ENCODE measurements at places on chromosomes 7 and 10. TPM values are rescaled to one million over a fixed set of nuclear protein-coding genes. Genes with fewer than 3 reads are reported as not detected.
A peak's percentile ranks its signal among the peaks of the same experiment; 100 is the strongest.

GRCh38 chr7:50142425-50143017, 49.5 kb upstream of the ZPBP start:
- DNase-seq: peak; percentile 45

CDNF gene
- not detected for total RNA-seq

DNA sequence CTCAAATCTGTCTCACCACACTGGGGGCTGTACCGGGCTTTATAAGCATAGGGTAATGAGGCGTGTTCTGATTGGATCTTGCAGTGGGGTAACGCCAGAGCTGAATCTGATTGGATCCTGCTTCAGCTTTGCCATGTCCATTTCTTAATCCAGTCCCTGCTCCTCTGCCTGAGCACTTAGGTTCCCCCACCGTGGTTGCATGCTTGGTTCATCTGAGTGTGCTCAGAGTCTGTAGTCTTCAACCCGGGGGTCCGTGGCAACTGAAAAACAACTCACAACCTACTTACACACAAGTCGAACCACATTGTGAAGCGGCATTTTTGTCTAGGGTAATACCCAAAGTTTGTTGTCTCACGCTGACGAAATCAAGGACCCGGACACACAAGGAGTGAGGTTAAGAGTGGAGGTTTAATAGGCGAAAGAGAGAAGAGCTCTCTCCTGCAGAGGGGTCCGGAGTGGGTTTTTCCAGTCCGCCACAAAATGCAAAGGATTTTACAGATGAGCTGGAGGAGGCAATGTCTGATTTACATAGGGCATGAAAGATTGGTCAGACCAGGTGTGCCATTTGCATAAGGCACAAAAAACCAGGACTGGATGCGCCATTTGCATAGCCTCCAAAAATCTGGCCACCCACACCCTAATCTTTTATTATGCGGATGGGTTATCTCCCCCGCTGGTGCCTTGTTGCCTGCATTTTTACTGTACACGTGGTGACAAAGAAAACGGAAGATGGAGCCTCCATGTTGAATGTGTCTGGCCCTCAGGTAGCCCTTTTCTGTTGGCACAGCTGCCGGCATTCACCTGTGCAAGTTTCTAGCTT, 641.8 kb upstream of the FOXK1 start:
- no peak for DNase-seq

AKR1C4 gene
- total RNA-seq: not detected

DNA sequence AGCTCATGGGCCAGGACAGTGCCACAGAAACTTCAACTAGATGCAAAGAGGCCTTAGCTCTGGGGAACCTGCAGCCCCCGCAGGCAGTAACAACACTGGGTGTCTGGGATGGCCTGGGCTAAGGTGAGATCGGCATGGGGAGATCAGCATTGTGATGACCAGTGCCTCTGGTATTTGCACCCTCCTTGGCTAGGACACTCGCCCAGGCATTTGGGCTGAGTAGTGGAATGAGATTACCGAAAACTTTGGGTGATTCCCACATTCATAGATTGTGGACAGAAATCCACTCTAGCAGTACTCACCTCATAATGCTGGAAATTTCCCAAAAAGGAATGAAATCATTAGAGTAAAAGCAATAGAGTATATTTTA, 70.6 kb upstream of the ZMIZ2 start:
- no peak for DNase-seq

DNA sequence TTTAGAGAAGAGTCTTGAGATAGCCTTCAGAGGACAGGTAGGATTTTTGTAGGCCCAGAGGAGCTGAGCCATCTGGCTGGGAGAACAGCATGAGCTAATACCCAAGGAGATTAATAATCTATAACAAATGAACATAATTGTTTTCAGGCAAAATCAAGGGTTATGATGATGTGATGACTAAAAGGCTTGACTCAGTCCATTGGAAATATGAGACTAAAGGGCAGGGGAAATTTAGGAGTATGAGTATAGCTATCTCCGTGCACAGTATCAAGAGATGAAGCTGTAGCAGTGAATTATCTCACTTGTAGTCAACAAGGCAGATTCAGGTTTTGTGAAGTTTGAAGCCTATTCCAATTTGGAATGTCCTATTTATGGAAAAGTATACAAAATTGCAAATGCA, 40.1 kb downstream of the CSTF2T start:
- DNase-seq: no peak

DNA sequence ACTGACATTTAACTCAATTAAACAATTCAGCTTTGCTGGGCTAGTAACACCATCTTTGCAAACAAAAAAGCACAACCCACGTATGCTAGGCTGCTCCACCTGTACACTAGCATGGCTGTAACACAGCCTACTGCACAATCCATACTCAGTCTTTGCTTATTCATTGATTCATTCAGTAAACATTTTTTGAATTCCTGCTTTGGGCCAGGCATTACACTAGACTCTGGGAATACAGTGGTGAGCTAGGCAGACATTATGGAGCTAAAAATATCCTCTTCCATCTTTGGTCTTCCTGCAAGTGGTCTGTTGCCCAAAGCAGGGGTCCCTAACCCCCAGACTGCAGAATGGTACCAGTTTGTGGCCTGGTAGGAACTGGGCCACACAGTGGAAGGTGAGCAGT, 9.9 kb downstream of the CNNM1 start:
- DNase-seq: no peak

MSMB gene
- not detected for total RNA-seq

GRCh38 chr7:90461219-90461618, 8.2 kb upstream of the PTTG1IP2 start:
- no peak for DNase-seq

DNA sequence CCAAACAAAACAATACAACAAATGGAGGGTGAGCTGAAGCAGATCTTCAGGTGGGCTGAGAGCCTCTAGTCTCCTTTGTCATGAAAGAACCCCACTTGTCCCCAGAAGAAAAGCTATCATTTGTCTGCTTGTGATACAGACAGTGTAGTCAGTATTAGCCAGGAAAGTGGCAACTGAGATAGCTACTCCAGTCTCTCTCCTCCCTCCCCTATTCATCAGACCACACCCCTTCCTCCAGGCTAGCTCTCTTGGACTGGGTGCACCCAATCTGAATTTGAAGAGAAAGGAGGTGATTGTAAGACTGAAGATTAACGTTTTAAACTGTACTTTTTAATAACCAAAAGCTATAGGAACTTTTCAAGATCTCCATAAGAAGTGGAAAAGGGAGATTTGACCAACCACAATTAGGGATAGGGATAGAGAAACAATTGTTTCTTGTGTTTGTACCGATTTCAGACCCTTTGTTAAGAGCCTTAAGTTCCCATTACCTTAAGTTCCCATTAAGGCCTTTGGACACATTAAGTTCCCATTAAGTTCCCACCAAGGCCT, 14.1 kb downstream of the BMPR1A start:
- no peak for DNase-seq

All from SJCRH30 (cell line).